ENCODE measurements at places on chromosomes 1 and 21.

GRCh38 chr1:54047384-54048305 is 5.4 kb downstream of the TMEM59 start:
- DNase-seq, result no peak

DNA sequence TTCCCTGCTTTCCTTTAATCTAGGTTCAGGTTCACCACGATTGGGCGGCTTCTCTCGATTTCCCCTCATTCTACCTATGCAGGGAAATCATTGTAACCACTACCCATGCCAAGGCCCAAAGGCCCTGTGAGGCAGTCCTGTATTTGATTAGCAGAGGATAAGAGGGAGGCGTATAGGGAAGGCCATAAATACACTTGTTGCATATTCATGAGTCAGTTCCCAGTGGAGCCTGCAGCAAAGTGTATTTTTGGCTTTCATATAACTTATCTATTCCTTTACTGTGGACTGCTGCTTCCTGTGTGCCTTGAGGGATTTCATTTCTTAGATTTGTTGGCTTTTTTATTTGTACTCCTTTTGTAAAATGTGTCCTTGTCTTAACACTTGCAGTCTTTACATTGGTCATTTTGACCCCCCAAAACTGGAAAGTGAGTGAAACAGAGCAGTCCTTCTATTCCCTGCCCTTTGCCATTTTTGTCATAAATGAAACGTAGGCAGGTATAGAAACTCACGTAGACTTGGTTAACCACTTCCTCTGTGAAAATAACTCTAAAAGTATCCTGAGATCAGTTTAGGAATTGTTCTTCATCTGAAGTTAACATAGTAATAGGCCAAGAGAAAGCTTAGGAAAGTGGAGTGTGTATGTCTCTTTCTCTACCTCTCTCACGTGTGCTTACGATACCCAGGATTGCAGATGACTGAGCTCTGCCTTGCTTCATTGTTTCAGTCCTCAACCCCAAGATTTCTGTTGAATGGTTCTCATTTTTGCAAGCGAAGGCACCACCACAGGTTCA is 19.6 kb upstream of the KCNQ4 start:
- no peak for DNase-seq

GRCh38 chr1:206982216-206982615 is 12.0 kb upstream of the FCAMR start:
- DNase-seq, result no peak

GRCh38 chr1:184665360-184665759 is 89.3 kb downstream of the EDEM3 start:
- no peak for DNase-seq

- no peak for DNase-seq
These were observed 36.3 kb downstream of the LRP8 start for GRCh38 chr1:53291574-53291973.

DNA sequence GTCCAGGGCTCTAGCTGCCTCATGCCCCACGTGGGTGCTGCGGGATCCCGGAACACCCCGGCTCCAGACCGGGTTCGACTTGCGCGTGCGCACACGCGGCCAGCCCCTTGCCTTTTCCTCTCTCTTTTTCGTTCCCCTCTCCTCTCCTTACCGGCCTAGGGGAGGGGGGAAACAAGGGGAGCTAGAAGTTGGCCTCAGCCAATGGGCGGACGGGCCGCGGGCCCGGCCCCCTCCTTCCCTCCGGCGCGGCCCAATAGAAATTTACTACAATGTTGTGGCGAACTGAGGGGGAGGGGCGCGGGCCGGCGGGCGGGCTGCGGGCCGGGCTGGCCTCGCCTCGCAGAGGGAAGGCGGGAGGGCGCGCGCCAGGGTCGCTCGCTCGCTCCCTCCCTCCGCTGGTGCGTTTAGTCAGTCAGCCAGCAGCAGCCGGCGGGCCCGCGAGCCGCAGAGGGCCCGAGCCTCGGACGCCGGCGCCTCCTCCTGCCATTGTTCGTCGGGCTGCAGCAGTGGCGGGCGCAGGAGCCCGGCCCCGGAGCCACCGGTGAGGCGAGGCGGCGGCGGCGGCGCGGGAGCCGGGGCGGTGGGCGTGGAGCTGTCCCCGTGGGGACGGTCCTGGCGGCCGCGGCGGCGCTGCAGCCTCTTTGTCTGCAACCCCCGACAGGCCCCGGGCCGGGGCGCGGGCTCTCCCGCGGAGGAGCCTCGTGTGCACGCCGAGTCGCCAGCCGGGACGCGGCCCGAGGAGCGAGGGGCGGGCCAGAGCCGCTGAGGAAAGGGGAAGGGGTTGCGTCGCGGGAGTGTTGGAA is at the start of gene EPB41:
TSS of gene EPB41 (plus strand) at position 342 of the 803 bp plus-strand sequence. CDS start 72,869 bp downstream, outside the sequence.
- DNase-seq, result peak; percentile 77

DNA sequence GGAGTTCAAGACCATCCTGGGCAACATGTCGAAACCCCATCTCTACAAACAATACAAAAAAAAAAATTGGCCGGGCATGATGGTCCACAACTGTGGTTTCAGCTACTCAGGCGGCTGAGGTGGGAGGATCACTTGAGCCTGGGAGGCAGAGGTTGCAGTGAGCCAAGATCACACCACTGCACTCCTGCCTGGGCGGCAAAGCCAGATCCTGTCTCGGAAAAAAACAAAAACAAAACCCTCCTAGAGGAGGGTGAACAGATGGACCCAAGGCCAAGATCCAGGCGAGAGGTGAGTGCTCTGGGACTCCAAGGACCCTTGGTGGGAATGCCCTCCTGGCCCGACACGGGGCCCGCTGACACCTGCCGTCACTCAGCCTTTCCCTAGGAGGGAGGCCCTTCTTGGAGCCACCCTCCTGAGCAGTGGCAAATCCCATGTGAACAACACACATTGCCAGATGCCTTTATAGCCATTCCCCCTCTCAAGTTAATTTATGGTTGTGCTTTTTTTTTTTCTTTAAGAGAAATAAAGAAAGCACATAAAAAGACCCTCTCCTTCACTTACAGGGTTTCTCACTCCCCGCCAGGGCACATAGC is 380 bp downstream of the TFF2 start:
- no peak for DNase-seq

GRCh38 chr1:63034256-63034655 is 250.3 kb downstream of the ATG4C start:
- DNase-seq, result no peak

DNA sequence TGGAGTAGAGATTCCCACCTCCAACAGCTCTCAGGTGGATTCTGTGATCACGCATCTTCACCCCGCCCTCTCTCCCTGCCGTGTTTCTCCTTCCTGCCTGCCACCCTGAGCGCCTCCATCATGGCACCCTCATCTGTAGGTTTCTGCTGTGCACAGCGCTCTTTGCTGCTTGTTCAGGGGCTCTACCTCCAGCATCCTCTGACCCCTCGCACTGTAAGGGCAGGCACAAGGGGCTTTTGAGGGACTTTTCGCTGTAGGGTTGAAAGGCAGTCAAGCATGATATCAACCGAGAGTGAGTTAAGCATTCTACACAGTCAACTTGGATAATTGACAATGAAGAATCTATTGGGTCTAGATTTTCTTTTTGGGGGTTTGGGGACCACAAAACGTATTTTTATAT is 99.1 kb upstream of the GREM2 start:
- DNase-seq, result no peak

- no peak for DNase-seq
These were observed 35.2 kb downstream of the PEX14 start for GRCh38 chr1:10509809-10510509.

GRCh38 chr1:172473302-172473701 is 29.4 kb upstream of the PIGC start:
- no peak for DNase-seq

GRCh38 chr1:201849372-201850052 is 20.6 kb downstream of the IPO9 start:
- DNase-seq, result no peak

DNA sequence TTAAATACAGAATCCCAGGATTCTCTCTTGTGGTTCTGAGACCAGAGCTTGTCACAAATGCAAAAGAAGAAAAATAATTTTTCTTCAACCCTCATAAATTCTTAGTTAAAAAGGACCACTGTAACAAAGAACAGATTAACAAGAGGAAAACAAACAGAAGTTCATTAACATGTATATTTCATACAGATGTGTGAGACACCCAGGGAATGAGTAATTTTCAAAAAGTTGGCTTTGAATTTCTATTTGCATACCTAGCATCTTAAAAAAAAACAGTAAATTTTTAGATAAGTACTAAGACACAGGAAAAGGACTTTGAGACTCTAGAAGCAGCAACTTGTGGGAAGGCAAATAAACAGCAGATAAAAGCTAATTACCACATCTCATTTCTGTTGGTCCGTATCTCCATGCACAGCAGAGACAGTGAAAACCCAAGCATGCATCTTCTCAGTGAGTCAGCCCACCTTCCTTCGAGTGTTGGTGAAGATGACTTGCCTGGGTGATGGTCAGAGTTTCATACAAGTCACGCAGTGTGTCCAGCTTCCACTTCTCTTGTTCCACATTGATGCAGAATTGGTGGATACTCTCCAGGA is 399.9 kb upstream of the ADAMTS5 start:
- DNase-seq, result no peak

DNA sequence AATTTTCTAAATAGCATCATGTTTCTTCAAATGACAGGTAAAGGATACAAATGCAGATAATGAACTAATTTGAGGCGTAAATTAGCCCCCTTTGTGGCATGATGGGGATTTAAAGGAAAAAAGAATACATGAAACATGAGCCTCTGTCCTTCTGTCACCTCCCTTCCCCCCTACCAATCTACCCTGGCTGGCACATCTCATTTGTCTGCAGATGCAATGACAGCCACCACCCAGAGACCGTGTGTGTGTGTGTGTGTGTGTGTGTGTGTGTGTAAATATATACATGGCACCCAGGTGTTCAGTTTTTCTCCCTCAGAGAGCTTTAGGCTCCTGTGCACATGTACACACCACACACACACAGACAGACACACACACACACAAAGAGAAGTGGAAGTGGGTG is 451.1 kb downstream of the RWDD3 start:
- DNase-seq, result no peak

DNA sequence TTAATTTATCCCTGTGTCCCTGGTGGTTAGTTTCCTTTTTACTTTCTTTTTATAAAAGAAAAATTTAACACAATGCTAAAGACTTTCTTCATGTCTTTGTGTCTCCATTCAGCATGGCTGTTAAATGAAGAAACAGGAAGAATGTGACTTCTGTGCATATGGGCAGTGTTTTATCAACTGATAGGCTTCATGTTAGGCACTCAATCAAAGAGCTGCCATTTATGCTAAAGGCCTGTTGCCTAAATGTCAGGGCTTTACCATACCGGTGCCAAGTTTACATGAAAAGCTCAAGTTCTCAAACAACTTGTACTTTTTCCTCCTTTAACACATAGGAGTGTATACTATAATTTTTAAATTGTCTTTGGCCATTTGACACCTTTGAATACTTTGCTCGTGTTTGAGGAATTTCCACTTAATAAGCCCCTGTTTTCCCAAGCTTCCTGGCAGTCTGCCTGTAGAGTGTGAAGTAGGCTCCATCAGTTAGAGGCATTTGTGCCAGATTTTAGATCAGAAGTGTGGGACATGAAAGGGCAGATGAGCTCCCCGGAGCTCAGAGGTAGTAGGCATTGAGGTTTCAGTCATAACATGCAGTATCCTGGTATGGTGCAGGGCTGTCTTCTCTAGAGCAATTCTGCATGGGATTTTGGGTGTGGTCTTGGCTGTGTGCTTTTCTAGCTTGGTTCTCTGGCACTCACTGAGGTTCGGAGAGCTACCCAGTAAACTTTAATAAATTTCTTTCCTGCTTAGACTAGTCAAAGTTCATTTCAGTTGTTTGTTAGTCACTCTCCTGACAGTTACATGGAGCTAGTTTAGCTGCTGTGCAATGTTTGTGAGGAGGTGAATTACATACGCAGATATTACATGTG is 119.0 kb downstream of the LEPR start:
- no peak for DNase-seq

GRCh38 chr21:37626320-37626719 is 259.7 kb downstream of the DYRK1A start:
- no peak for DNase-seq

DNA sequence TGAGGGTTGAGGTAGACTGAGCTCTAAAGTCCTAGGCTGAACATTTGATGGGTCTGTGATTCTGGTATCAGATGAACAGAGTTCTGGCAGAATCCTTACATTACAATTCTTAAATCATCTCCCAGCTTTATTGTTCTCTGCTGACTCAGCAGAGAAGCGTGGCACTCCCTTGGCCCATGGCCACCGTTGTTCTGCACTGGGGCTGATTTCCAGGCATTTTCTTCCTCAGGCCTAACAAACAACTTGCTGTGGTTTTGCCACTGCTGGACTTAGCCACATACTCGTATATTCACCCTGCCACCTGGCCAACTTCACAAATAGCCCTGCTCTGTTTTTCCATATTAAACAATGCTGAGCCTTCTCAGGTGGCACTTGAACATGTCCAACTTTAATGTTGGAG is 223.2 kb downstream of the TNR start:
- no peak for DNase-seq

DNA sequence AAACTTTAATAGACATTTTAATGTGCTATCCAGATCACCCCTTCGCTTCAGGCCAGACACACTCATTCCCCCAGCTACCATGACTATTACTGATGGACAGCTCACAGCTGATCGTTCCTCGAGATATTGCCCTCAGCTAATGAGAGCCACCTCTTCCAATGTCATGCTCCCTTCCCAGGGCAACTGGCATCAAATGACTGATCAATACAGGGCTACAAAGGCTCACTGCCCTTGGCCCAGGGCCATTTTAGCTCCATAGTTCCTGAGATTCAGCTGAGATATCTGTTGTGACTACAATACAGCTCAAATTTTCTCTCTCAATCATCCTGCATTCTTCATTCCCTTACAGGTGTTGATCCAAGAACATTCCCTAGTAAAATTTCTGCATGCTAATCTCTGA is 104.5 kb upstream of the PKN2 start:
- DNase-seq, result no peak

DNA sequence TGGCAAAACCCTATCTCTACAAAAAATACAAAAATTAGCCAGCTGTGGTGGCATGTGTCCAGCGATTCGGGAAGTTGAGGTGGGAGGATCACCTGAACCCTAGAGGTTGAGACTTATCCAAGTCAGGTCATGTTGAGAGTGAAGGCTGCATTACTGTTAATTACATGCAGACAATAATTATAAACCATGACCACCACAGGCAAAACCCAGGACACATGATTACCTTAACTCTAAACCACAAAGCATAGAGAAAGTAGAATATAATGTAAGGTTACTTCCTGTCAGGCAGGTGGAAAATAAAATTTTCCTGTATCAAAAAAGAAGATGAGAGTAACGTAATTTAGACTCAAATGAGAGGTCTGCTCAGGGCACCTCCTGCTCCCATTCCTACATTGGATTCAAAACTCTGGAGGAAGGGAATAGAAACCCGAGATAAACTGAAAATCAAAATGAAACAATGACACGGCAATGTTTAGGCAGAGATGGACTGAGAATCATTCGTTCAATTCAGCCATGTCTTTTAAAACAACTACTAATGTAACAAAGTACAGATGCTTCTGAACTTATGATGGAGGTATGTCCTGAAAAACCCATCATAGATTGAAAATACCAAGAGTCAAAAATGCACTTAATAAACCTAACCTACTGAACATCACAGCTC is 33.6 kb downstream of the RGS8 start:
- no peak for DNase-seq

DNA sequence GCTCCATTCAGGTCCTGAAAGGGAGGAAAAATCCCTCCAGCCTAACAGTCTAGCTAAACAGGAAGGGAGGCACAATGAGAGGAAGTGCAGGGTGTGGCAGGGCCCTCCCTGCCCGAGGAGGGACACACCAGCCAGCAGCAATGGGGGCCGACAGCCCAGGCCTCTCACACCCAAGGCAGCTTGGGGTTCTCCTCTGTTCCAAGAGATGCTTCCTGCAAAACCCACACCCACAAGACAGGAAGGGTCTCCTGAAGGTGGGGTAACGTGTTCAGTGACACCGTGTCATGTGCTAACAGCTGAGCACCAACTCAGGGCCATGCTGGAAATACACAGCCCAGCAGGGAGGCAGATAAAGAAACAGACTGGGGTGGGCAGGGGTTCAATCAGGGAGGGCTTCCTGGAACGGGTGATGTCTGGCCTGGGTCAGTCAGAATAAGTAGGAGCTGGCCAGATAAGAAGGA is 10.2 kb downstream of the ECE1 start:
- no peak for DNase-seq
